ENCODE measurements at places on chromosomes 2 and 18.

GRCh38 chr2:240961910-240962299 lies 36.5 kb upstream of the SNED1 start:
- DNase-seq: no peak

DNA sequence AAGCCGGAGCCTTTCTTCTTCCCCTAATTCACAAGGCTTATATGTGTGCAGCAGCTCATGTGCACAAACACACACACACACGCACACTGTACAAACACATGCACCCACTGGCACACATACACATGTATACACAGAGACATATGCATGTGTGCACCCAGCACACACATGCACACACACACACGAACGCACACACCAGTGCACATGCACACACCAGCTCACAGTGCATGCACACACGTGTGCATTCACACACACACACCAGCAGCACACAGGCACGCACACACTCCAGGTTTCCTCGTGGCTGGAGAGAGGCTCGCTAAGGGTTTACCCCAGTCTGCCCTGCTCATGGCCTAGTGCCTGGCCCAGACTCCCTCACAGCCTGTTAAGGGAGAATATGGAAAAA lies 234.0 kb downstream of the EIPR1 start:
- DNase-seq: peak; percentile 10

DNA sequence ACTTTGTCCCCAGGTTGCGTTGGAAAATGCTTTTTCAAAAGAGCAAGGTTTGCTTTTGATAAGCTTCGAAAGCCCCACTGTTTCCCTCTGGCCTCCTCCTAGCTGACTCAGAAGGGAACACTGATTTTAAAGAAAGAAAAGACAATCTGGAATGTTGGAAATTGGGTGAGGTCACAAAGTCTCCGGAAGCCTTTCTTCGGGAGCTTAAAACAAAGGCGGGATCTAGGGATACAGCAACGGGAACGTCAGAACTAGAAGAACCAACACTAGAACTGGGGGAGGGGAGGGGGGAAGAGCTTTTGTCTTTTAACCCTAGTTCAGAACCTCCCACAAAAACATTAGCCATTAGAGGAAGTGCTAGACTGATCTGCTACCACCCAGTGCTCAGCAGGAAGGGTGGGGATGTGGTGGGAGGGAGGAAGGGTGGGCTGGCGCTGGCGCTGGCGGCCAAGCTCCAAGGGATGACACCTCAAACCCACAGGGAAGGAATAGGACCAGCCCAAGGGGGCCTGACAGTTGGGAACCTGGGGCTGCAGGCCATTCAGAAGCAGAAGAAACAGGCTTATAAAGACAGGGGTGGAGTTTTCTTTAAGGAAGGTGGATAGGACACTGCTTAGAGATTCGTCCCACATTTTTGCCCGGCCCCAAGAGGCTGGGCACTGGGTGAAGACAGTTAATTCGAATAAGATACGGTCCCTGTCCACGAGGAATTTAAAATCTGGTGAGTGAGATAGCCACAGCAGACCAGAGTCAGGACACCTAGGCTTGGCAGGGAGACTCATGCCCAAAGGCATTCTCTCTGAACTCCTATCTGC lies 1.7 kb downstream of the TMSB10 start:
- peak; percentile 63 for DNase-seq

GRCh38 chr2:45825001-45825651 lies 173.7 kb downstream of the PRKCE start:
- no peak for DNase-seq
